ENCODE measurements at places on chromosomes 16 and 17.

GRCh38 chr16:11446566-11447119 lies 101.4 kb downstream of the RMI2 start:
- no peak for DNase-seq

GRCh38 chr17:72555052-72555451 lies 434.2 kb downstream of the SOX9 start:
- no peak for DNase-seq

GRCh38 chr17:5630434-5630833 lies 46.1 kb upstream of the NLRP1 start:
- DNase-seq = no peak

DNA sequence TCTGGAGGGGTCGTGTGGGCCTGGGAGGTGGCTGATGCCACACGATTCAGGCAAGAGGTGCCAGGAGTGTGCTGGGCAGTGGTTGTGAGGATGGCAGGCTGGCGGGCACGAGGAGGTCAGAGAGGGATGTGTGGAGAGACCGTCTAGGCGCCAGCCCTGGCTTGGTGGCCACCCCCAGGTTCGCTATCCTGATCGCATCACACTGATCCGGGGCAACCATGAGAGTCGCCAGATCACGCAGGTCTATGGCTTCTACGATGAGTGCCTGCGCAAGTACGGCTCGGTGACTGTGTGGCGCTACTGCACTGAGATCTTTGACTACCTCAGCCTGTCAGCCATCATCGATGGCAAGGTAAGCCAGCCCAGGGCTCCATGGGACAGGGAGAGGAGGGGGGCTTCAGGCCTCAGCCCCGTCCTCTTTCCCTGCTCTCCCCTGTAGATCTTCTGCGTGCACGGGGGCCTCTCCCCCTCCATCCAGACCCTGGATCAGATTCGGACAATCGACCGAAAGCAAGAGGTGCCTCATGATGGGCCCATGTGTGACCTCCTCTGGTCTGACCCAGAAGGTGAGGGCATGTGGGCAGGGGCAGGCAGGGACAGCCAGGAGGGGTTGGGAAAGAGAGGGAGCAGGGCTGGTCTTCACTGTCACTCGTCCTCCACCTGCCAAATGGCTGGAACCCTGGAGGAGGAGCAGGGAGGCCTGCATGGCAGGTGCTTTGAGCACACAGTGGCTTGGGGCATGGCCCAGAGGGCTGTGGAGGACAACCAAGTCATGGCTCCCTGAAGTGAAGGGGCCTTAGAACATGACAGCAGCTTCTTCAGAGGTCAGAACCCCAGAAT lies 7.6 kb downstream of the PPP4C start:
- no peak for DNase-seq

DNA sequence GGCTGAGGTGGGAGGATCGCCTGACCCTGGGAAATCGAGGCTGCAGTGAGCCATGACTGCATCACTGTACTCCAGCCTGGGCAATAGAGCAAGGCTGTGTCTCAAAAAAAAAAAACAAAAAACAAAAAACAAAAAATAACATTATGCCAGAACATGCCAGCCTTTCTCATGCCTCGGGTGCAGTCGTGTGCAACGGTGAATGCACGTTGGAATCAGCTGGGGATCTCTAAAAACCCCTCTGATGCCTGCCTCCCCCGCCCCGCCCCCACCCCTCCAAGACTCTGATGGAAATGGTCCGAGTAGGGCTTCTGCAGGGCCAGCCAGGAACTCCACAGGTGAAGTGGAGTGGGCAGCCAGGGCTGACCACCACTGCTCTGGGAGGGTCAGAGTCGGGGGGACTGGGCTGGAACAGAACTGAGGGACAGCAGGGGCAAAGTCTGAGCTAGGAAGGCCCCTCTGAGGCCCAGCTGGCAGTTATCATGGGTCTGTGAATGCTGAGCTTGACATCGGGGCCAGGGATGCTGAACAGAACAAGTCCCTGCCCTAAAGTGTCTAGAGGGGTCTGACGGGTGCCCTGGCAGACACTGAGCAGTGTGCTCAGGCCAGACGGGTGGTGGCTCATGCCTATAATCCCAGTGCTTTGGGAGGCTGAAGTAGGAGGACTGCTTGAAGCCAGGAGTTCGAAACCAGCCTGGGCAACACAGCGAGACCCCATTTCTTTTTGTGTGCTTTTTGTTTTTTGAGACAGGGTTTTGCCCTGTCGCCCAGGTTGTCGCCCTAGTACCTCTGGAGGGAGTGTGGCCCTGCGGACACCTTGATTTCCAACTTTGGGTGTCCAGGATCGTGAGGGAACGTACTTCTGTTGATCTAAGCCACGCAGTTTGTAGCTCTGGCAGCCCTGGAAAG lies 193.4 kb upstream of the GSE1 start:
- no peak for DNase-seq

GRCh38 chr16:83244057-83244456 lies 563.7 kb upstream of the HSBP1 start:
- DNase-seq = no peak

DNA sequence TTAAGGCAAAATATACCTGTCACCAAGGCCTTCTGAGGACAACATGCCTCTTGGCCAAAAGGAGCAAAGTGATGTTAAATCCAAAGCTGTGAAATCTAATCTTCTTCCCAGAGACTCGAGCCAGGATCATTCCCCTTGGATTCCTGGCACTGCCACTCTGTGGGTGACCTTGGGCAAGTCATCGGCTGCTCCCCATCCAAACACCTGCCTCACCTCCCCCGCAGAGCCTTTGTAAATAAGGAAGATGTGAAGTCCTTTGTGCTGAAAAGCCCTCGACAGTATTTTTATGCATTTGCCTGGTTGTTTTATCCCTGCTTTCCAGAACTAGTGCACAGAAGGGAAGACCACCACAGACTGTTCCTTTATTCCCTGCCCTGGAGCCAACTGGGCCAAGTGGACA lies 5.4 kb upstream of the CEP295NL start:
- DNase-seq = no peak

DNA sequence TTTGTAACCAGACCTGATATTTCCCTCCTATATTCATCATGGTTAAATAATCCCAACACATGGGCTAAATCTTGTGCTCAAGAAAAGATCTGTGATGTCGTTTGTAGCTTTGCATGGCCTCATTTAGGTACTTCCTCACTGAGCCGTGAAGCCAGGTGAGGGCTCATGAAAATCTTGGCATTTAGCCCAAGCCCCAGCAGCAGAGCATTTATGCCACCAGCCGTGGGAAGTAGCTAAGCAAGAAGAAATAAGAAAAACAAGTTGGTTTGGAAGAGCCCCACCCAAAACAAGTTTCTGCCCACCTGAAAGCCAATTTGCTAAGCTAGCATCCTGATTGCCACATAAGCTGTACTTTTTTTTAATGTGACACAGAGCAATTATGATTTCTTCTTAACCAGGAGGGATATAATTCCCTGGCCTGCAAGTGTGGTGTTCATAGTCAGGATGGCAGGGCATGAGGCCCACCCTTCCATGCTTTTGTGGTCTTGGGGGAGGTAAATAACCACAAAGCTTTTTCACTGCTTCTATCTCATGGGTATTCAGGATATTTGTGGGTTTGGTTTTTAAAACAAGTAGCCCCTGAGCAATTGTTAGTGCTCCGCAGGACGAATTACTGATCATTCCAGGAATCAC lies 10.5 kb downstream of the TMIGD1 start:
- DNase-seq = peak; percentile 24

DNA sequence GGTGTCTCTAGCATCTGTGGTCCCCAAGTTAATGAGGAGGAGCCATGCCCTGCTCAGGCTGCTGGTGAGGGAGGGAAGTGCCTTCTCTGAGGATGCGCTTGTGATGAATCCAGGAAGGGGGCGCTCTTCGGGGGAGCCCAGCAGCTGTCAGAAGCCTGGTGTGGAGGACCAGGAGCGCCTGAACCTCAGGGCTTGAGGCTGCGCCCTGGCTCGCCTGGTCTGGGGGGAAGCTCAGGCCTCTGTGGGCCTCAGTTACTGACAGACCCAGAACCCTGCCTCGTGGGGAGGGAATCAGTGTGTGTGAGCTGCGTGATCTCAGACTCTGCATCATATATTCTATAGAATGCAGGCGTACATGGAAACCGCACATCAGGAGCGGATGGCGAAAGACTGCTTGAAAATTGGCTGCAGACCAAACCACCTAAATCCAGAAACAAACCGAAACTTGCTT lies 126.1 kb downstream of the SEC14L1 start:
- DNase-seq = no peak

DNA sequence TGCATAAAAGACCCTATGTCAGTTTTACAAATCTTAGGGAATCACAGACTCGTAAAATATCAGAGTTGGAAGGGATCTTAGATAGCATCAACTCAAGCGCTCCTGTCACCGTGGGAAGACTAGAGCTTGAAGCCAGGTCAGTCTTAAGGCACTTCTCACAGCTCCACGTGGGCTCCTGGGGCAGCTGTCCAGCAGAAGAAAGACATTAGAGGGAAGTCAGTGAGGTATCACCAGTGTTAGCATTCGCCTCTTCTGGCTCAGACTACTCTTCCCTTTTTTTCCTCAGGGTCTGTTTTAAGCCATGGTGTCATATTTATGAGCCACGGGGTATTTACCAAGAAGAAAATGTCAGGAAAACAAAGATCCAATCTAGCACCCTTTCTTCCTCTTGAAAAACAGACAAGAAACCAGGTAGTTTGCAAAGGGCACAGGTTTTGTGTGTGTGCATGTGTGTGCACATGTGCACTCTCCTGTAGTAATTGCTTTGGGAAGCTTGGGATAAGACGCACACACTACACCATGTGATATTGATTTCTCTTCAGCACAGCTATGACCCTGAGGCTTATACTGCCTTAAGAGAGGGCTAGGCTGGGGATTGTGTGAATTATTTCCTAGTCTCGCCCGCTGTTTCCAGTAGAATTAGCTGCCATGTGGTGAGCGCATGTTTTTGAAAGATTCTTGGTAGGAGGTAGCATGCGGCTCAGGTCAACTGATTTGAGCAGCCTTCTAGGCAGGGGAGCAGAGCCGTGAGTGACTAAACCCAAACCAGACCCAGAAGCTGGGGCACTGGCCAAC lies 61.0 kb upstream of the ELAC2 start:
- DNase-seq = no peak

- no peak for DNase-seq
These were observed 88.2 kb downstream of the NOG start for GRCh38 chr17:56681561-56682266.

DNA sequence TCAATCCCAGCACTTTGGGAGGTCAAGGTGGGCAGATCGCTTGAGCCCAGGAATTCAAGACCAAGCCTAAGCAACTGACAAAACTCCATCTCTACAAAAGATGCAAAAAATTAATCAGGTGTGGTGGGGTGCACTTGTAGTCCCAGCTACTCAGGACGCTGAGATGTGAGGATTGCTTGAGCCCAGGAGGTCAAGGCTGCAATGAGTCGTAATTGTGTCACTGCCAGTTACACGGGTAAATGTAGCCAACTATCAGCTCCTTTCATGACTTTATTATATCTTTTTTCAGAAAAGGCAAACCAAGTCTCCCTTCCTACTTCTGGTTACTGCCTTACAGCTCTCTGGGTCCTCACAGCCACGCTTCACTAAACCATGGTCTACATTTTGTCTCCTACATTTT lies 4.0 kb downstream of the SDF2 start:
- DNase-seq = no peak

DNA sequence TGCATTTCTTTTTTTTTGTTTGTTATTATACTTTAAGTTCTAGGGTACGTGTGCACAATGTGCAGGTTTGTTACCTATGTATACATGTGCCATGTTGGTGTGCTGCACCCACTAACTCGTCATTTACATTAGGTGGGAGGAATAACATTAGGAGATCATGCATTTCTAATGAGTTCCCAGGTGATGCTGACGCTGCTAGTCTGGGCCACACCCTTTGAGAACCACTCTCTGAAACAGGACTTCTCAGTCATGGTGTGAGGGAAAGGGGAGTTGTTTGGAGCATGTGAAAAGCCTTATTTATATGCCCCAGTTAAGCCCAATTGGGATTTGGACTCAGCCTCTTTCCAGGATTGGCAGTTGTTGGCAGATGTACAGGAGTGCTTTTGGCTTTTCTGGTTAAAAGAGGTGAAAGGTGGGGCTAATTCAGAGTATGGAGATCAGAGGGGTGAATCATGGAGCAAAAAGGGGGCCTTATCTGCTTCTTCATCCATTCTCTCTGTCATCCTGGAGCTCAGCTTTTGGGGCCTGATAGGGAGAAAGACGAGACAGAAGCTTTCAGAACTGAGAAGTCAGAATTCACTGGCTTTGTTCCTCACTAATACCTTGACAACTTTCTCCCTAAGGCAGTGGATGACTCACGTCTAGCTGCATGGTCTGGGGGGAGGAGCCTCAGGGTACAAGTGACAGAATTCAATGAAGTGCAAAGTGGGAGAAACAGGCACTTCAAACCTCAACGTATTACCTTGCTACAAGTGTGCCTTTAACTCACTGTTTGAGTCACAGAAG lies 180.0 kb upstream of the CACNG3 start:
- DNase-seq = no peak

GRCh38 chr16:15907863-15908478 lies 19.6 kb upstream of the CEP20 start:
- peak; percentile 17 for DNase-seq

GRCh38 chr17:68850749-68851510 lies 104.3 kb downstream of the ABCA8 start:
- DNase-seq = no peak

DNA sequence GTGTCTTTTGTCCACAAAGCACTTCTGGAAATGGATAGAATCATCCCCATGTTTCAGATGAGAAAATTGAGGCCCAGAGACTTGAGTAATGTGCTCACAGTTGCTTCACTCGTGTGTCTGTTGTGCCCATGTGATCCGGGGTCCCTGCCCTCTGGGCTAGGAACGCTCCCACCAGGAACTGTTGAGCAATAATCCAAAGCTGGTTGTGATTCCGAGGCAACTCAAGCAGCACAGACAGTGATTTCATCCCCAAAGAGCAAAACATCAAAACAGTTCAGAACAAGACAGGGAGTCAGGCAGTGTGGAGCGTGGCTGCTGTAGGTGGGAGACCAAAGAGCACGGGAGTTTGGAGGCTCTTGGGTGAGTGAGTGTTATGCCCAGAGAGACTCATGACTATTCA lies 205.0 kb upstream of the ASIC2 start:
- DNase-seq = no peak

- no peak for DNase-seq
These were observed 8.5 kb downstream of the SLC22A31 start for GRCh38 chr16:89191901-89192185.

GRCh38 chr16:72764015-72764654 lies 283.8 kb downstream of the ZFHX3 start:
- DNase-seq = no peak

GRCh38 chr16:73043828-73044467 lies 4.0 kb downstream of the ZFHX3 start:
- no peak for DNase-seq

- DNase-seq = no peak
These were observed 28.3 kb downstream of the TRPV2 start for GRCh38 chr17:16443511-16444257.

- peak; percentile 85 for DNase-seq
These were observed at the start of the genes GNPTG and TSR3 for GRCh38 chr16:1351582-1352362. Gene GNPTG (plus strand): TSS chr16:1351931. CDS start chr16:1351966, 35 bp downstream. Gene TSR3 (minus strand): TSS chr16:1351878. CDS start chr16:1351804, 74 bp downstream.

DNA sequence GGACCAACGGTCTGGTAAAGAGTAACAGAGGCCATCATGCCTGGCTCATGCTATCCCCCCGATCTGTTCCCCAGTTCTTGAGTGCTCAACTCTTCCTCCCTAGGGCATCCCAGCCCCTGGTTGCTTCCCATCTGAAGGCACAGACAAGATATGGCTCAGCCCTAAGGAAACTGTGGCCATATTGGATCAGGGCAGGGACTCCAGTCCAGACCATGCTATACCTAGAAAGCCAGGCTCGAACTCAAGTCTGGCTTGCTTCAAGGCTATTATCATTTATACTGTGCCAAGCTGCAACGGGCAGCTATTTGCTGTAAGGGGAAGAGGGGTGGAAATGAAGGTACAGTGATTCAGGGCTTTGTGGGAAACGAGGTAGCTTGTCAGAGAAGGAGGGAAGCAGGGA lies 2.8 kb downstream of the UBTF start:
- DNase-seq = no peak

GRCh38 chr16:30748634-30749445 lies 615 bp downstream of the PHKG2 start:
- DNase-seq = no peak
